ENCODE measurements at places on chromosomes 7 and 10.

GRCh38 chr7:49125246-49125645 lies 200.9 kb downstream of the CDC14C start:
- no peak for DNase-seq

DNA sequence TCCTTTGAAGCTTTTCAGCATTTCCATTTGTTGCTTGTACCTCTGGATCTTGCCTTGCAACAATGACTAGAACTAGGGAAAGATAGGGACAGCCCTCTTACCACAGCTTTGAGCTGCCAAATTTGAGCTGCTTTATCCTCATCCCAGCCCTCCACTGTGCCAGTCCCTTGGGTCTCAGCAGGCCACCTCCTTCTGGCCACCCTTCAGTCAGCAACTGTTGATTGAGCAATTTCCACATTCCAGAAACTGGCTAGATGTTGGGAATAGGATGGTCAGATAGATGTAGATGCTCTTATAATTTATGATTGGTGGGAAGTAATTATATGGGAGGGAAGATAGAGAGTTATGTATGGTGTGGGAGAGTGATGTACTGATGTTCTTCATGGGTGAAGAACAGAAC lies 100.1 kb downstream of the ST7 start:
- no peak for DNase-seq

GRCh38 chr10:43981232-43981631 lies 332.6 kb upstream of the ZNF32 start:
- DNase-seq = no peak

GRCh38 chr10:126042354-126042753 lies 146.0 kb downstream of the FANK1 start:
- DNase-seq = no peak

DNA sequence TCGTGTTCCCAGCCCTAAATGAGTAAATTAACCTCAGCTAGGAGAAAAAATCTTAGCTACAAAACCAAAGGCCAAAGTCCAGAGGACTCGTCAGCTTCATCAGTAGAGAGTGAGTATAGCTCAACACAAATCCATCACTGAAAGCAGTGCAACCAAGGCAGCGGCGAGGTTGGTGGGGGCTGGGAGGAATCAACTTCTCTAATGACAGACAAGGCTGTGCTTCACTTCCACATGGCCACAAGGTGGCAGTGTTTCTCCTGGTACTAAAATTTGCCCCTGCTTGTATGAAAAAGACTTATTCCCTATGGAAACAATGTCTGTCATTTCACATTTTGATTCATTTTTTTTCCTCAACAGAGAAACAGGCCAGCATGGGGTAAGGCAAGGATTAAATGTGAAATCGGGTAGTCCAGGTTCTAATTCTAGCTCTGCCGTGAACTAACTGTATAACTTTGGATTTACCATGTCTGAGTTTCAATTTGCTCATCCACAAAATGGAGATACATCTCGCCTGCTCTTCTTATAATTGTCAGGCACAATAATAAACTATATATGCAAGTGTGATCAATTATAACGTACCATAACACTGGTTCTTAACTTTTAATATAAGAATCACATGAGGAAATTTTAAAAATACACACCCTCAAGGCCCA lies 39.3 kb downstream of the FAS start:
- DNase-seq = peak; percentile 72
